ENCODE measurements at places on chromosomes 2 and 18.

GRCh38 chr2:235668782-235669181, 174.9 kb downstream of the AGAP1 start:
- no peak for DNase-seq

DNA sequence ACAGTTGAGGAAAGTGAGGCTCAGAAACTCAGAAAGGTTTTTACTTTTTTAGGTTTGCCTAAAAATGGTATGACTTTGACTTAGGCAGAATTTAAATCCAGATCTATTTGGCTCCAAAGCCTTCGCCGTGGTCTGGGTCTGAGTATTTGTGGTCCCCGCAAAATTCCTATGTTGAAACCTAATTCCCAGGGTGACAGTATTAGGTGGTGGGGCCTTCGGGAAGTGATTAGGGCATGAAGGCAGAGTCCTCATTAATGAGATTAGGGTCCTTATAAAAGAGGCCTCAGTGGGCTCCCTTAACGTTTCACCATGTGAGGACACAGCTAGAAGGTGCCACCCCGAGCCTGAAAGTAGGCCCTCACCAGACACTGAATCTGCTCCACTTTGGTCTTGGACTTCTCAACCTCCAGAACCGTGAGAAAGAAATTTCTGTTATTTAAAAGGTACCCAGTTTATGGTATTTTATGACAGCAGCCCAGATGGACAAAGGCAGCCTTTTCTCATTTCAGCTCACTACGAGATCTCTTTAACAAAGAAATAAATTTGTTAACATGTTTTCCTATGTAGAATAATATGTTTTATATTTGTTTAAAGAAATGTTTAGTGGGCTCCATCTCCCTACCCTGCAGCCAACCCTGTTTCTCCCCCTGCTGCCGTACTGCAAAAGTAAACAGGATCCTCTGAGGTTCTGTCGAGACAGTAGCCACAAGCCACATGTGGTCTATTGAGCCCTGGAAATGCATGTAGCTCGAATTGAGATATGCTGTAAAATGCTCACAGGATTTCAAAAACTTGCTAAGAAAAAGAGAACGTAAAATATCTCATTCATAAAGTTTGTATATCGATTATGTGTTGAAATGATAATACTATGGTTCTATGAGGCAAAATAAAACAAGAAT, 80.6 kb downstream of the MOGAT1 start:
- DNase-seq, result no peak

DNA sequence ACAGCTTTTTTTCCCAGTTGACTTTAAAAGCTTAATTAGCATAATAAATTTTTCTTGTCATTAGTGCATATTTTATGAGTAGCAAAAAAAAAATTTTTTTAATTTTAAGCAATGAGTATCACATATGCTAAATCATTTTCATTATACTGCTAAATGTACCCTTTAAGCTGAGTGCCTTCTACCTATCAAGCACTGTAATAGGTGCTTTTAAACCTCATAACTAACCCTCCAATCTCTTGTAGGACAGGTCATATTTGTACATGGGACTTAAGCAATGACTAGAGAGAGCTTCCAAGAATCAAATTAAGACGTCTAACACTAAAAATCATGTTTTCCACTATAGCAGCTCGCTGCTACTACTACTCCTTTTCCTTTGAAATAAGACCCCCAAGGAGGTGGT, 7.4 kb downstream of the XPO1 start:
- DNase-seq, result no peak

GRCh38 chr2:240441326-240441992, 6.0 kb downstream of the GPC1 start:
- no peak for DNase-seq

GRCh38 chr2:45267062-45267792, 258.0 kb upstream of the SIX2 start:
- DNase-seq, result no peak

DNA sequence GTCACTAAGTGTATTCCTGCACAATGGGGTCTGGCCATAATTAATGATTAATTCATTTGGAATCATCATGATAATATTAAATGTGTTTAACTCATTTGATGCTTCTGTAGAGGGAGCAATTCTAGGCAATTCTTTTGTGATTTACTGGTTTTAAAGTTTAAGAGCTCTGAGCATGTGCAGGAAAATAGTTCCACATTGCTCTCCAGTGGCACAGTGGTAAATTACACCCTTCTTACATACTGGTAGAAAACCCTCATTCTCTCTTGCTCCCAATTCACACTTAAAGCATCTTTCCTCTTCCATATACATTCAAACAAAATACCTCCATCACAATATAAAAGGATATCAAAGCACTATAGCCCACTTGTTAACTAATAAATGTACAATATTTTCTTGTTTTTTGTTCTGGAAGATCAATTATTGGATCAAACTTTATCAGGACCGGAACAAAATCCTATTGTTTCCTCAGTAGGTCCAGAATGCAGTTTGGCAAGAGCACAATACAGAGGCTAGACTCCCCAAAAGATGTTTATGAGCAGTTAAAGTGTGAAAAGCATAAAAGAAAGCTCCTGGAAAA, 844.3 kb downstream of the MBD2 start:
- DNase-seq, result no peak

- no peak for DNase-seq
Measured at GRCh38 chr2:24873619-24874018, 46.4 kb downstream of the ADCY3 start.

DNA sequence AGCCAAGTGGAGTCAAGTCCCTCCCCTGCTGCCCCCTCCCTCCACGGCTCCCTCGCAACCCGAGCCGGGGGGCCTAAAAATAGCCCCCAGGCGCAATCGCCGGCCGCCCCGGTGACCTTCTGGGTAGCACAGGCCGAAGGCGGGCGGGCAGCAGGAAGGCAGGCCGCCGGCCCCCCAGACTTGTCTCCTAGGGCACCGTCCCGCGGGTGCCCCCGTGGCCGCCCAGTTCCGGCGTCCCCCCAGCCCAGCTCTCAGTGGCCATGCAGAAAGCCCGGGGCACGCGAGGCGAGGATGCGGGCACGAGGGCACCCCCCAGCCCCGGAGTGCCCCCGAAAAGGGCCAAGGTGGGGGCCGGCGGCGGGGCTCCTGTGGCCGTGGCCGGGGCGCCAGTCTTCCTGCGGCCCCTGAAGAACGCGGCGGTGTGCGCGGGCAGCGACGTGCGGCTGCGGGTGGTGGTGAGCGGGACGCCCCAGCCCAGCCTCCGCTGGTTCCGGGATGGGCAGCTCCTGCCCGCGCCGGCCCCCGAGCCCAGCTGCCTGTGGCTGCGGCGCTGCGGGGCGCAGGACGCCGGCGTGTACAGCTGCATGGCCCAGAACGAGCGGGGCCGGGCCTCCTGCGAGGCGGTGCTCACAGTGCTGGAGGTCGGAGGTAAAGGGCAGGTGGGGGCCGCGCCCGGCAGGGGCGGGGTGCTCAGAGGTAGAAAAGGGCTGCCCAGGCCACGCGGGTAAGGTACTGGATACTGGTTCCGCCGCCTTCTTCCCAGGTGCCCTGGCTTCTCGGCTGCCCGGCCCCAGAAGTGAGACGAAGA, at the start of gene SPEG:
Gene SPEG (plus strand): TSS at position 126 of the 808 bp plus-strand sequence. CDS start 135 bp downstream, at position 261.
- no peak for DNase-seq

DNA sequence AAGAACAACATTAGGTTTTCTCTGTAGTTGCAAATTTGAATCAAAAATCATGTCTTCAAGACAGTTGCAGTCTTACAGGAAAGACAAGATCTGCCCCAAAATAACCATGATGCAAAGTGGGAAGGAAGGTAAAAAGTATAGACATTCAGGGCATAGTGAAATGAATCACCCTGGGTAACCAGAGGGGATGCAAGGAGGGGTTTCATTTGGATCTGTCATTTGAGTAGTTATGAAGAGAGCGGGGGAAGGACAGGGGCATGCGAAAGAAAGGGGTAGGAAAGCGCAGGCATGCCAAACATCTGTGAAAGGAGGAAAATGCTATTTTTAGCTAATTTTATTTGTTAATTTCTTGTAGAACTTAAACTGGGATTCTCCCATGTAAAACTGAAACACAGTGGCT, 219.1 kb upstream of the BOD1L2 start:
- DNase-seq, result no peak

DNA sequence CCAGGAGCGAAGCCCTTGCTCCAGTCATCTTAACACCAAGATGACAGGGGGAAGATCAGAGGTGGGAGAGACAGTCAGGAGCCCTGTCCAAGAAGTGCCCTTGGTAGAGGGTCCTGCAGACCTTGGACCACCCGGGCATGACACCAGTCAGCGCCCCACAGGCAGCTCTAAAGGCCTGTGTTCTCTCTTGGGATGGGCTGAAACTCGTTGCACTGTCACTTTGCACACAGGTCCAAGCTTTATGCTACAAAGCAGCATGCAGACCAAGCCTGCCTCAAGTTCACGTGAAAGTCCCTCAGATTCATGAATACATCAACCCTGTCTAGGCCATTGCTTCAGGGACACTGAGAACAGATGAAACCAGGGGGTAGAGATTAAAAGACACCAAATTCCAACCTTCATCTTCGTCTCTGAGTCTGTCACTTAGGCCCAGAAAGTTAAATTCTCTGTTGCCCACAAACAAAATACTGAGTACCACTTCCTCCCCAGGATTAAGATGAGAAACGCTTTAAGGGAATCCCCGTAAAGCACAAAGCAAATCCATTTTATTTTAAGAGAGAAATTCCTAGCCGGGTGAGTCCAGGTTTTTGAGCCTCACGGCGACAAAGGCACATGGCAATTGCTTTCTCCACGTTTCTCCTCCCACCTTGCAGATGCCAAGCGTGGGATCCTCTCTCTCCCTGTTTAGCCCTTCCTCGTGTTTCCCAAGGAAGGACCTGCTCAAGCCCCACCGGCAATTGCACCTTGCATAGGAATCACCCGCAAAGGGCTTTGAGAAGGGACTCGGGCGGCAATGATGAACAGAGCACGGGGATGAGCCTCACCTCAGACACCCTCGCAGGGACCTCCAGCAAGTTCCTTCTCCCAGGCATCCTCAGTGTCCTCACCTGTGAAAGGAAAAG, 75.0 kb upstream of the ID2 start:
- no peak for DNase-seq

DNA sequence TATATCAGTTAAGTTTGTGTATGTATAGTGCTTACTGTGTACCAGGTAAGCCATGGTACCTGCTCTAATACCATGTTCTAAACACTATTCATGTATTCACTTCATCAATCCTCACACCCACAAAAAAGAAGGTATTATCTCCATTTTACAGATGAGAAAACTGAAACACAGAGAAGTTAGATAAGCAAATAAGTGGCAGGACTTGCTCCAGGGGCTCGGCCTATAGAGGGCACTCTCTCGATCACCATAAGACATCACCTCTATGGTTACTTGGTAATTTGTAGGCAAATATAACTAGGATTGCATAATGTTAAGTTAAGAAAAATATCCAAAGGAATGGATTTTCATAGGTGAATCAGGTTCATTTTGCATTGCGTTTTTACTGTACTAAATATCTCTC, 118.1 kb upstream of the FN1 start:
- no peak for DNase-seq

- no peak for DNase-seq
Measured at GRCh38 chr18:11004294-11004693, 145.1 kb downstream of the PIEZO2 start.

GRCh38 chr2:106032676-106033075, 161.4 kb downstream of the UXS1 start:
- no peak for DNase-seq

DNA sequence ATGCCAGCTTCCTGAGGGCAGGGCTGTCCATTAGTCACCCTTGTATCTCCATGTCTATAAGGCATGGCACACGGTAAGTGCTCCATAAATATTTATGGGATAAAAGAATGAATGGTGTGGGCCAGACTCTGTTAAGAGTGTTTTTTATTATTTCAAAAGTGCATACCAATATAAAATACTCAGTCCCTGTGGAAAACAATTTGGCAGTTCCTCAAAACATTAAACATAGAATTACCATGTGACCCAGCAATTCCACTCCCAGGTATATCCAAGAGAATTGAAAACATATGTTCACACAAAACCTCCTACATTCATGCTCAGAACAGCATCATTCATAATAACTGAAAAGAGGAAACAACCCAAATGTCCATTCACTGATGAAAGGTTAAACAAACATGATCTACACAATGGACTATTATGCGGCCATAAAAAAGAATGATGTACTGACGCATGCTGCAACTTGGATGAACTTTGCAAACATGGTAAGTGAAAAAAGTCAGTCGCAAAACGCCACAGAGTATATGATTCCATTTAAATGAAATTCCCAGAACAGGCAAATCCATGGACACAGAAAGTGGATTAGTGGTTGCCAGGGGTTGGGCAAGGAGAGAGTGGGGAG, 69.1 kb upstream of the TCF7L1 start:
- DNase-seq, result no peak

- DNase-seq, result no peak
Measured at GRCh38 chr18:28109781-28110560, 67.0 kb downstream of the CDH2 start.

Measured in CD4-positive, alpha-beta T cell treated with Interleukin-6 for 4 hours (primary cell).